GM23338 (cell line): ENCODE measurements at places on chromosomes 4 and X. TPM values are rescaled to one million over a fixed set of nuclear protein-coding genes. Genes with fewer than 3 reads are reported as not detected.
A peak's percentile ranks its signal among the peaks of the same experiment; 100 is the strongest.

The MAD2L1 gene
- total RNA-seq, result 73.7 and 80.2 TPM in 2 replicates

The CHRDL1 gene
- 9.8 and 12.8 TPM in 2 replicates for total RNA-seq

The PDLIM3 gene
- 18.0 and 19.5 TPM in 2 replicates for total RNA-seq

The FGB gene
- not detected in 2 replicates for total RNA-seq

The ELOVL6 gene
- total RNA-seq, result 84.6 and 89.5 TPM in 2 replicates

The NAT8L gene
- total RNA-seq, result 7.7 and 9.7 TPM in 2 replicates

- no peak for DNase-seq
These were observed 32.7 kb downstream of the F9 start for GRCh38 chrX:139563251-139563650.

DNA sequence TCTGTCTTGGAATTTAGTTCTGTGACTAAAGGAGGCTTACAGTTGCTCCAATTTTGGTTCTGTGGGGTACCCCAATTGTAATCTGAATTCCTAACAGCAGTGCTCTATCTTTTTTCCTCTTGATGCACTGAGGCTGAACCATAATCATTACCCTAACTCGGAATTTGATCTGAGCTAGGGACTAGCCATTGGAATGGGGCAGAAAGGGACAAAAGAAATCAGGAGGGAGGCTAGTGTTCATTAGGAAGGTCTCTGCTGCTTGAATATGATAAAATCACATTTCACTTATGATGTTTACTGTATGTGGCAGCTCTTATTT is 2.7 kb downstream of the KLF3 start:
- DNase-seq, result no peak

DNA sequence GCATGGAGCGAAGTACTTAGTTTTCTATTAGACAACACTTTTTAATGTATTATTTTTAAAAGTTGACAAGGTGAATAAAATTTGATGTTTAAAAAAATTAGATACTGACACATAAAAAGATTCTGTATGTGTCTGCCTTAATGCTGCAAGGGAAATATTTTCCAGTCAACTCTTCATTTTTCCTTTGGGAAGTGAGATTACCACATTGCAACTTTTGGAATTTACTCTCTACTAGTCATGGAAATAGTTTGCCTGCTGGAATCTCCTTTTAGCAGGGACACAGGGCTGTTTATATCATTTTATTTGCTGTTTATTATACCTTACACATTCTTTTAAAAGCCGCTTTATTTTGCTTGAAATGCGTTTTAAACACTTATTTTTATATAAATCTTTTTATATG is 135.1 kb downstream of the MID1 start:
- no peak for DNase-seq

- peak; percentile 63 for DNase-seq
These were observed 652 bp downstream of the SRPX start for GRCh38 chrX:38220024-38220414.

GRCh38 chr4:153792618-153793247 is 3.9 kb upstream of the SFRP2 start:
- peak; percentile 73 for DNase-seq

- no peak for DNase-seq
These were observed 12.3 kb upstream of the NAA11 start for GRCh38 chr4:79338148-79338547.

- DNase-seq, result no peak
These were observed 207.5 kb downstream of the FAM47B start for GRCh38 chrX:35150052-35150451.
